Airway epithelial cell (primary cell): ENCODE measurements at places on chromosomes 16 and 17. TPM values are rescaled to one million over a fixed set of nuclear protein-coding genes. Genes with fewer than 3 reads are reported as not detected.

HOXB5 gene
- total RNA-seq, result 0.14 and 0.28 TPM in 2 replicates

BAIAP3 gene
- 0.21 TPM in 1 of 2 replicates, not detected in the other for total RNA-seq

TLCD3B gene
- 0.14 TPM in 1 of 2 replicates, not detected in the other for total RNA-seq

DOC2B gene
- 0.09 and 0.35 TPM in 2 replicates for total RNA-seq

CA4 gene
- not detected in 2 replicates for total RNA-seq

ANKRD40CL gene
- not detected in 2 replicates for total RNA-seq

CBX2 gene
- 3.9 and 5.8 TPM in 2 replicates for total RNA-seq

RNF135 gene
- 13.7 and 15.7 TPM in 2 replicates for total RNA-seq

SLC47A1 gene
- total RNA-seq, result 0.99 and 2.9 TPM in 2 replicates

KRT33A gene
- total RNA-seq, result 0.35 TPM in 1 of 2 replicates, not detected in the other

MYH1 gene
- not detected in 2 replicates for total RNA-seq

TEDC2 gene
- 11.4 and 19.5 TPM in 2 replicates for total RNA-seq

FZD2 gene
- total RNA-seq, result 3.3 and 4.6 TPM in 2 replicates

SLFN13 gene
- total RNA-seq, result 4.1 and 4.5 TPM in 2 replicates

PYCARD gene
- 117 and 127 TPM in 2 replicates for total RNA-seq
